ENCODE measurements at places on chromosomes 11 and 22.

DNA sequence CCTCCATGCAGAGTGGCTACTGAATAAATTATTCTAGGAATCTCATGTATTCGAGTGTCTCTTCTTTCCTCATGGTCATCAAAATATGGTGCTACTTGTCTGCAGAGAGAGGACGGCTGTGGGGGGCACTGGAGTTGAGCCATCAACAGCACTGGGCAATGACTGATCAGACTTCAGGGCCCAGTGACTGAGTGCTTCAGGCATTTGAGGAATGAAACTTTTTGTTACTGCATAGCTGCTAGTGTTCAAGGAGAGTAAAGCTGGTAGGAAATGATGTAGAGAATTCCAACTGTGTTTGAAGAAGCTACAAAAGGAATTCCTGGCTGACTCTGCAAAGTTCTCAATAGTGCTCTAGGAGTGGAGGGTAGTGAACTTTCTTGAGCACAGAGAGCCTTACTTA is 277.7 kb downstream of the CADM1 start:
- DNase-seq, result no peak

GRCh38 chr11:3091846-3092602 is 34.8 kb upstream of the CARS1 start:
- DNase-seq, result peak; percentile 9

DNA sequence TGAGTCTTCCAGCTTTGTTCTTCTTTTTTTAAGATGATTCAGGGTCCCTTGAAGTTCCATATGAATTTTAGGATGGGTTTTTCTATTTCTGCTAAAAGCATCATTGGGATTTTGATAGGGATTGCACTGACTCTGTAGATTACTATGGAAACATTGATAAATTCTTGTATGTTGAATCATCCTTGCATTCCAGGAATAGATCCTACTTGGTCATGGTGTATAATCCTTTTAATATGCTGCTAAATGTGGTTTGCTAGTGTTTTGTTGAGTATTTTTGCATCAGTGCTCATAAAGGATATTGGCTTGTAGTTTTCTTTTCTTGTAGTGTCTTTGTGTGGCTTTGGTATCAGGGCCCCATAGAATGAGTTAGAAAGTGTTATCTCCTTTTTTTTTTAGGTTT is 34.9 kb upstream of the PHOX2A start:
- DNase-seq, result no peak

DNA sequence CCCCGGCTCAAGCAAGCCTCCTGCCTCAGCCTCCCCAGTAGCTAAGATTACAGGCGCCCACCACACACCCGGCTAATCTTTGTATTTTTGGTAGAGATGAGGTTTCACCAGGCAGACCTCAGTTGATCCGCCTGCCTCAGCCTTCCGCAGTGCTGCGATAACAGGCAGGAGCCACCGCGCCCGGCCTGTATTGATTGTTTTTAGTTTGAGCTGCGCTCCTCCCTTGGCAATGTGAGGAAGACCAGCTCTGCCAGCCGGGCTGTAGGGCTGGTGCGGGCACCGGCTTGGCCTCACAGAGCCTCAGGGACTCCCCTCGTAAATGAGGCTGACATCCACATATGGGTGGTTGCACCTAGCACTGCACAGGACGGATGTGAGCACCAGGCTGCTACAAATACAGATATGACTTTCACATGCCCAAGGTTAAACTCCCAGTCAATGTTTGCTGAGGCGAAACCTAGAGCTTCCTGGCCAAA is 7.5 kb upstream of the SLC2A11 start:
- no peak for DNase-seq

DNA sequence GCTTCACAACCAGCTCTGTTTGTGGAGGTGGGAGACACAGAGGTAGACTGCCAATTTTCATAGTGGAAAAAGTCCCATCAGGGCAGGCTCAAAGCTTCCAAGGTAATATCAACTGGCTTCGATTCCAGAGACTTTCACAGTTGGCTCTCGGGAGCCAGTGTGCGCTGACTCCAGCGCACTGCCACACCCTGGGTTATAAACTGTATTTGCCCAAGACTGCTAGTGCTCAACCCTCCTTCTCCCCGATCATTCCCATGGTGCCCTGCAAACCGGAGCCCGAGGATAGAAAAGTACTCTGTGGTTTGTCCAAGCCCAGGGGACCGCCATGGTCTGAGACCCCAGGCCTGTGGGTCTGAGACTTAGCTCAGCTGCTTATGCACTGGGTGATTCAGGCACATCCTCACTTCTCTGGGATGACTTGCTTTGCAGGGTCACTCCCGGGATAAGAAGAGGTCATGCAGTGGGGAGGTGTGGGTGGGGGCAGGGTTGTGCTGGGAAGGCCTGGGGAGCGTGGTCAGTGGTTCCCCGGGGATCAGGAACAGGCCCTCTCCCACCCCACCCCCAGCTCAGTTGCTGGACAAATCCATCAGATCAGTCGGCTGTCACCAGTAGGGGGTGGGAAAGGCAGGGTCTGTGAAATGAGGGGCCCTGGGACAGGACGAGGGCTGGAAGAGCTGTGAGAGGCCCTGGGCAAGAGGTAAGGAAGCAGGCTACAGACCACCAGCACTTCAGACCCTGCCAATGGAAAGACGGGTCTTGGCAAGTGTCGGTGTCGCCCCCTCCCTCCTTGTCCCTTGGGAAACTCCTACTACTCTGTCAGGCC is 26.7 kb upstream of the PICK1 start:
- no peak for DNase-seq

DNA sequence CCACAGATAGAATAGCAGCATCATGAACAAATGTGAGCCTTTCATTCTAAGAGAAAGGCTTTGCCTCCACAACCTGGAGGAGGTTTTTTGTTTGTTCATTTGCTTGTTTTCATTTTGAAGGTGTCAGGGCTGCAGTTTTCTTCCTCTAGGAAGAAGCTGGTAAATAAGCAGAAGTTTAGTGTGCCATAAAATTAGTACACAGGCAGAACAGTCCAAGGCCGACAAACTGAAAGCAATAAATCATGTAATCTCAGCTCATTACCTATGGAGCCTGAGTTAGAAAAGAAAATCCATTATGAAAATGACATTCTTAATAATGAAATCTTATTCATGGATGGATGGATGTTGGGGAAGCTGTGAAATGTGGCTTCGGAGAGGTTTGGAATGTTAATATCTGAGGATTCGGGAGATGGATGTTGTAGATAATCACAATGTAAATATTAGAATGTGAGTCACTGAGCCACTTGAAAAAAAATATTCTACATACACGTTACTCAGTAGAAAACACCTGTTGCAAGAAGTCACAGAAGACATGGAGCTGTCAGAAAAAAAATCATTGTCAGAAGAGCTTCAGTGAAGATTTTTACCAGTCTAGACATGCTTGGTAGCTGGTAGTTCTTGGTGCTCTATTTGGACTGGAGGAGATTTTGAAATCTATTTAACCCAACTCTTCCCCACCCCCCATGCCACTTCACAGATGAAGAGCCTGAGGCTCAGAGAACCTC is 15.0 kb upstream of the ZDHHC13 start:
- DNase-seq, result peak; percentile 18

DNA sequence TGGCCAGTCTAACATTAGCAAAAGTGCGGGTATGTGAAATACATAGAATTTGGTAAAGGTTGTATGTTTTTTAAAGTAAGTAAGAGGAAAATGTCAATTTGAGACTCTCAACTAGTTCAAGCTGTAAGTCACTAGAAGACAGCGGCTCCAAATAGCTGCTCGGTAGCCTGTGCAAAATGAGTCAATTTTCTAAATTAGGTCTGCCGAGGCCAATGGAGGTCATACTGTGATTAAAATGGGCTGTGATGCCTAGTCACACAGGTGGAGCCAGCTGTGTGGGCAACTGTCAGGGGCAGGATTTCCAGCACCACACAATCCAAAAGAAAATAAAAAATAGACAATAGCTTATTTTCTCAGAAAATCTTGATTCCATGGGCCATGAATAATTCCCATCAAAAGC is 32.3 kb downstream of the KCNA4 start:
- DNase-seq, result no peak

DNA sequence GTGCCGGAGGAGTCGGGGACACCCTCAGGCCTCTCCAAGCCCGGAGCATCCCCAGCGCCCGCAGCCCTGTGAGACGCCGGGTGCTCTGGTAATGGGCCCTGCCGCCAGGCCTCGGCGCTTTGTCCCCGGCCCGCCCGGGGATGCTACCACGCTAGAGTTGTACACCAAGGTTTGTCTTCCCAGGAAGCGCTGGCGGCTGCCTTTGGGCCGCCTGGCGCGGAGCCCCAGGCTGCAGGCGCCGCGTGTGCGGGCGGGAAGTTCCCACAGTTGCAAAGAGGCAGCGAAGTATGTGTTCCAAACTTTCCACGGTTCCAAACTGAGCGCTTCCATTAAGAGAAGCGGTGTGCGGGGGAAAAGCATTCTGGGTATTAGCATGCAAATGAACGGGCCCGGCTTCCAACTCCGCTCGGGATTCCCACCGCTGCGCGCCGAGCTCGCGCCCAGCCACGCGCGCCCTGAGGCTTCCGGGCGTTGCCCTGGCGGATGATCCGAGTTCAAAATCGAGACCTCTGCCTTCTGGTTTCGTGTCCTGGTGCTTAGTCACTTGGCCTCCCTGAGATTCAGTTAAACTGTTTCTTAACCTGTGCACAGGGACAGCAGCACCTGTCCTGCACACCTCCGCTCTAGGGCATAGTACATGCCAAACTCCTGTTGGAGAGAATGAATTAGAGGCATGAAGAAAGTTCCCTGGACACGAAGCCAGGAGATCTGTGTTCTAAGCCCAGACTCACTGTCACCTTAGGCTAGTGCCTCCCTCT is 1.3 kb upstream of the PATZ1 start:
- DNase-seq, result no peak

DNA sequence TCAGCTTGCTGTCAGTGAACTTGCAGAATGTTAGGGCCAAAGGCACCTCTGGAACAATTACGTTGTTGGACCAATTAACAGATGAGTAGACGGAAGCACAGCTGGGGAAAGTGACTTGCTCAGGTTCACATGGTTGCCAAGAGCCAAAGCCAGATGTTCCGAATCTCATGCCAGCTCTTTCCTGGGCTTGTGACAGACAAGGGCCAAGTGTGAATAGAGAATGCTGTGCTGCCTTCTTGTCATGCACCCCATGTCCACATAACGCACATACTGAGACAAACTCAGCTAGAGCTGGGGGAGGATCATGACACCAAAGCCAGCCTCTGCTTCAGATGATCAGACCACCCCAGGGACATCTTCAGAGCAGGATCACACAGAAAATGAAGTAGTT is 616.3 kb downstream of the INSC start:
- DNase-seq, result no peak

GRCh38 chr11:129658526-129658867 is 157.2 kb upstream of the TMEM45B start:
- DNase-seq, result no peak

- no peak for DNase-seq
Measured at GRCh38 chr11:13686776-13687175, 18.3 kb downstream of the FAR1 start.

DNA sequence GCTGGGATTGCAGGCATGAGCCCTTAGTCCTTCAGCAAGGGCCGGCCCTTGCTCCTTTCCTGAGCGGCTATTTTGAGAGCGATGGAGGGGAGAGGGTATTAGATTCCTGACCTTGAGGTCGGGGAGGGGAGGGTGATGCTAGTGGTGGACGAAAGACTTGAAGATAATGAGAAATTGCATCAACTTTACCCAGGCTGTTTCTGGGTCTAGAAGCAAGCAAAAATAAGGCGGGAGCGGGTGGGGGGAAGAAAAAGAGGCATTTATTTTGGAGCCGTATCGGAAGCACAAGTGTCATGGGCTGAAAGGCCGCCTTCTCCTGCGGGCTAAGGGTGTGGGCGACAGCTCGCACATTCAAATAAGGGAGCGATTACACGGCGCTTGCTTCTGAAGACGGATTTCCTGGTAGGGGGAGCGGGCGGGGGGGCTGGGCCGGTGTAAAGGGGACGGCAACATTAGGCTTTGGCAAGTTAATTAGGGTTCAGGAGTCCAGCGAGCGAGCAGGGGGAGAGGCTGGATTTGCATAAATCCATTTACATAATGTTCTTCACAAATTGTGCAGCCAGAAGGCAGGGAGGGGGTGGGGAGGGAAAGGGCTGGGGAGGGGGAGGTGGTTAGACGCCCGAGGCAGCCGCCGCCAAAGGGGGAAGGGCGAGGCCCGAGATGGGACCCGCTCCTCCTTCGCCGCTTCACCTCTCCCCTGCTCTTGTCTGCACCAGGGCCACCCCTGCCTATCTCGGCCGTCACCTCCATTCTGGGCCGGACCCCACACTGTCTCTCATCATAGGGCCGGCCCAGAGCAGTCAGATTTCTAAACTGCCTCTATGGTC is 245.9 kb downstream of the MIAT start:
- no peak for DNase-seq

DNA sequence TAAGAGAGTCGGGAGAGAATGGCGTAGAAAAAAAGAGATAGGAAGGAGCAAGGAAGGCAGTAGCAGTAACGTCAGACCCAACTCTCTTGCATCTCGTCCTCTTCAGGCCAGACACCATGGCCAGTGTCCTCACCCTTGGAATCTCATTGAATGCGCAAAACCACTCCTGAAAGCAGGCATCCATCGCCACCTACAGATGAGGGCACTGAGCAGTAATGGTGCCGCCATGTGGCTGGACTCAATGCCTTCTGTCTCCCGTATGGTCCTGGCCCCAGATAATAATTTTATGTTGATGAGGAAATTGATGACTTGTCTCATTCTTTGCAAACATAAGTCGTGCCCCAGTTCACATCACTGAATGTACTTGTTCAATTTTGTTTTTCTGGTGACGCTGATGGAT is 17.8 kb upstream of the ALX4 start:
- no peak for DNase-seq

DNA sequence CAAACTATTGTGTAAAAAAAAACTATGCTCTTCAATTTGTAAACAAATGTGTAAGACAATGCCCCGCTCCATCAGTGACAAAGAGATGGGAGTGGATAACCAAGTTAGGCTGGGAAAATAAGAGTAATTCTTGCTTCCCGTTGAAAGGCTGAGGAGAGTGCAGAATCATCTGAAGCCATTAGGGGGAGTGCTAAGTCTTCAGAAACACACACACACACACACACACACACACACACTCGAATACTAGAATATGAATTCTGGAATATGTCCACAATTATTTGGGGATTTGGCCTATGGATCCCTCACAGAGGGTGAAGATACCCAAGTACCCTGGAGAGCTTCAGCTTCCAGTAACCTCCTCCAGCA is 27.8 kb upstream of the ROBO3 start:
- peak; percentile 67 for DNase-seq

DNA sequence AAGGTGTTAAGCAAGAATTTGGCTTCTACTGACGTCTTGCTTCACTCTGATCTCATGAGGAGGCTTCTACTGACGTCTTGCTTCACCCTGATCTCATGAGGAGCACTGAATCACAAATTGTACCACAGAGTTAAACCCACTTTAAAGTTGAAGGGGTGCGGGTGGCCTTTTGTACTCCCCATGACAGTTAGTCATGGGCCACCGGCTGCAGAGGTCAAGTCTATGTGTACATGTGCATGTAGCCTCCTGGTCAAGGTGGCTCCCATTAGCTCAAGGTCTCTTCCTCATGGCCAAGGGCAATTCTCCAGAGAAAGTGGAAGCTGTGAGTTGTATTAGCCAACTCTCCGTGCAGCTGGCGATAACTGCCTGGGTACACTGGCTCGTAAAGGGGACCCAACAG is 23.1 kb upstream of the FZD4 start:
- DNase-seq, result no peak

Data from NCI-H1417 treated with DMSO at 0.1 percent for 48 hours (cell line).